Stimulated activated CD4-positive, alpha-beta T cell treated with anti-CD3 and anti-CD28 coated beads, Interleukin-4, amount 100 ng/mL, for 4 hours (primary cell): ENCODE measurements at places on chromosomes 5 and 9.

DNA sequence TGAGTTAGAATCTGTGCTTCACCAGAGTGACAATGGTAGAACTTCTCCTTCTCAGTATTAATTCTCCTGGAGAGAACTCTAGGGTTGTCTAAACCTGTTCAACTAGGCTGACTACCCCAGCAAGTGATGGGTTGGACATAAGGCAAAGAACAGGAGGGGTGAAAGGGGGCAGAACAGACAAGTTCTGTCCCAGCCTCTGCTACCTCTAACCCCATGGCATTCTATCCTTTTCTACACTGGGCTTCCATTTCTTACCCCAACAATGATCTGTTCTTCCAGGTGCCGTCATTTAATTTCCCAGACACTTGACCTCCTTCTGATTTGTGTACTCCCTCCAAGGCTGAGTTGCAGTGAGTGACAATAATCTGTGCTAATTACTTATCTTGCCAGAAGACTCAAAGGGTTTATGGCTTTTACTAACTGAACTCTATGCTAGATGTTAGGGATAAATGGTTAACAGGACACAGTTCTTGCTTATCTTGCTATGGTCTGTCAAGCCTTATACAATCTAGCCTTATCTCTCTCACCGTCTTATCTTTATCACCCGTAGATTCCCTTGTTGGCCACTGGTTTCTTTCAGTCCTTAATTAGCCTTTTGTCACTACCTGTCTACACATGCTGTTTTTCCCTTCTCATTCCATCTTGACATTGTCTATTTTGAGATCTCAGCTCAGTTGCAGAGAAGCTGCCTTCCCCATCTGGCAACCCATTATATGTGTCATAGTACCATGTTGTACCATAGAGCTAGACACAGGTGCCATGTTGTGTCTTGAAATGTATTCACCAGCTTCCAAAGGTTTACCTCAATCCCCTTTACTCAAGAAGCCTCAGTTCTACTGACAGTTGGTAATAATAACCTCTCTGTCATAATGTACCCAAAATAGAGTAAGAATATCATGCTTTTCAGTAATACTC is 10.0 kb upstream of the MATR3 start:
- no peak for DNase-seq

DNA sequence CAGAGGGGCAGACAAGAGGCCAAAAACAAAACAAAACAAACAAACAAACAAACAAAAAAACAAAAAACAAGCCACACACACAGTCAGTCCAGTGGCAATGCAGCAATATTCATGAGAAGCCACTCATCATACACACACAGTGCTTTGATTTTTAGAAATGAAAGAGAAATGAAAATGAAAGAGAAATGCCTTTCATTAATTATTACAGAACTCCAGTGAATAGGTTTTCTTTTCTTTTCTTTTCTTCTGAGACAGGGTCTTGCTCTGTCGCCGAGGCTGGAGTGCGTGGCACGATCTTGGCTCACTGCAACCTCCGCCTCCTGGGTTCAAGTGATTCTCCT is 36.9 kb downstream of the SPRY4 start:
- no peak for DNase-seq

DNA sequence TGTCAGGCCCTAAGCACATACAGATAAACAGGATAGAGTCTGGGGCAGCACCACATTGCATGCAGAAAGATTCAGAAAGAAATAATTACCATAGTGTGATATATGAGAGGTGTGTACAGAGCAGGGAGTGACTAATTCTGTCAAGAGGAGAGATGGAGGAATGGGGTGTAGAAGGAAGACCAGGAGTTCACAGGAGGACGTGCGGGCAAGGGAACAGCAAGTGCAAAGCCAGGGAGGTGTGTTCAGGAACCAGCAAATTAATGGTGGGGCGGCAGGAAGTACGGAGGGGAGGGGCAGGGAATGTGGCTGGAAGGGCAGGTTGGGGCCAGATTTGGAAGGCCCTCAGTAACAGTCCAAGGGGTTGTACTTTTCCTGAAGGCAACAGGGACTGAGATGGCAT is 17.4 kb downstream of the EGR1 start:
- DNase-seq: no peak

- no peak for DNase-seq
Observed at GRCh38 chr9:17906176-17906840, 327.4 kb downstream of the SH3GL2 start.

DNA sequence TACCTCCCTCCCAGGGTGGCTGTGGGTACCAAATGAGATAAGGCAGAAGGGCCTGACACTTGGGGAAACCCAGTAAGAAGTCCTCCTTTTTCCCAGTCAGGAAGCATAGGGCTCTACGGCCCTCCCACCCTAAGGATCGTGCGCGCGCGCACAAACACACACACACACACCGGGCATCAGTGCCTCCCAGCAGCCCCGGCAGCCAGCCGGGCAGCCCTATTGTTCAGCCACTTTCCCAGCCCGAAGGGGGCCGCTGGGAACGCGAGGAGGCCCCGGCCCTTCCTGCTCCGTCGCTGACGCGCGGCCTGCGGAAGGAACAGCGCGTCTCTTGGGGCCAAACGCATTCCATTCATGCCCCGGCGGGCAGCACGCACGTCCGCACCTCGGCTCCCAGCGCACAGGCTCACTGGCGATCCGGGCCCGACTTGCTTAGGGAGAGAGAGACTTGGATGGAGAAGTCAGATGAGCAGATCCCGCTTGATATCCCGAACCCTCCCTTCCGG is 22.6 kb downstream of the DUSP1 start:
- no peak for DNase-seq

GRCh38 chr5:81609810-81610375 is 141.0 kb downstream of the SSBP2 start:
- DNase-seq: no peak

- peak; percentile 6 for DNase-seq
Observed at GRCh38 chr5:64767959-64768357, 533 bp downstream of the SREK1IP1 start.

- no peak for DNase-seq
Observed at GRCh38 chr5:84685121-84685894, 300.6 kb upstream of the EDIL3 start.

GRCh38 chr5:163401271-163401670 is 36.1 kb upstream of the CCNG1 start:
- no peak for DNase-seq

- DNase-seq: no peak
Observed at GRCh38 chr5:96714951-96715451, 52.8 kb downstream of the CAST start.

GRCh38 chr5:98763001-98763630 is 10.3 kb upstream of the RGMB start:
- DNase-seq: no peak

GRCh38 chr5:163475411-163475810 is 15.0 kb downstream of the HMMR start:
- no peak for DNase-seq

- DNase-seq: no peak
Observed at GRCh38 chr9:22210262-22210661, 201.2 kb upstream of the CDKN2B start.

DNA sequence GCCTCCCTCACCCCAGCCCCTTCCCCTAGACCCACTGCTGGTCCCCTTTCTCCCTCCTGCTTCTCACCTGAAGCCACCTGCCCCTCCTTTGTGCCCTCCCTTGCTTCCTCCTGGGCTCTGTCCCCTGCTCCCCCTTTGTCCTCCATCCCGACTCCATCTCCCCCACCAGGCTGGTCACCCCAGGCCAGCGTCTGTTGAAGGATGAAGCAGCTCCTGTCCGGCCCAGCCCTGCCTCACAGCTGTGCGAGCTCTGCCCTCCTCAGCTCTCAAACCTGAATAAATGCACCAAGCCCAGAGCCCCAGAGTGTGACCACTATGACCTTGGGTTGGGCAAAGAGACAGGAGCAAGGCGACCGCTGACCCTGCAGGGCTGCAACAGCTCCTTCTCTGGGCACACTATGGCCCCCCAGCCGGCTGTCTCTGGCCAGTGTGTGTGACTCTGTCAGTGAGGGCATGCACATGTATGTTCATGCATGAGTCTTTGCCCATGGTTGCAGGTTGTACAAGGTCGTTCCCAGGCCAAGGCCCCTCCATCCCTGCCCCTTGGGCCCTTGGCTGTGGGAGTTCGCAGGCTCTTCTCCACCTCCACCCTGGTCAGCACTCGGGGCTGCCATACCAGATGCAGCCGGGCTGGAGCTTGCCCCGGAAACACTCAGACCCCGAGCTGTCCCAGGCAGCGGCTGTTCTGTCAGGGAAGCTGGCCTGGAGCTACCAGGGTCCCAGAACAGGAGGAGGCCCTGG is 3.3 kb downstream of the LCN12 start:
- DNase-seq: no peak

GRCh38 chr5:167908606-167909005 is 382.8 kb upstream of the WWC1 start:
- DNase-seq: no peak

- no peak for DNase-seq
Observed at GRCh38 chr5:162189719-162190118, 122.1 kb downstream of the GABRG2 start.

DNA sequence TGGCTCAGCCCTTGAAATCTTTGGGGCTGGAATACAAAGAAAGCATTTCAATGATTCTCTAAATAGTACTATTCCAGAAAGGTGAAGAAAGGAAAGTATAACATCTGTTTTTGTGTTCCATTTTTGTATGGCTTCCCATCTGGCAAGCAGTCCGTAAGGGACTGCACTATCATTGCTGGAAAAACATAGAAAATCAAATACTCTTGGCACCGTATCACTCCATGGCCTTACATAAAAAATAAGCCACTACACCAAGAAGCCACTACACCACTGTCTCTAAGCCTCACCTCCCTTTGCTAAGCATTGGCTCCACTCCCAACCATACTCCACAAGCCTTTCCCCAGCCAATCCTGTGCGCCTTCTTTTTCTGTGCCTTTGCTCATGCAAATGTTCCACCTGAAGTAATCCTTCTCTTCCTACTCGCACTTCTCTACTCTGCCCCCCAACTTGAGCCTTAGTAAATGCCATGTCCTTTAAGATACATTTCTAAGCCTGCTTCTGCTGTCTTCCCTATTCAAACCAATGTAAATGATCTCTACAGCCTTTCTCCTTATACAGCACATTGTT is 454.6 kb upstream of the TUSC1 start:
- DNase-seq: no peak
